Natural killer cell treated with Interleukin-12 subunit alpha and Interleukin-12 subunit beta and Interleukin-15 and Interleukin-18, amount 100 ng/mL, for 72 hours (primary cell): ENCODE measurements at places on chromosomes 5 and 9. TPM values are rescaled to one million over a fixed set of nuclear protein-coding genes. Genes with fewer than 3 reads are reported as not detected.
A peak's percentile ranks its signal among the peaks of the same experiment; 100 is the strongest.

DNA sequence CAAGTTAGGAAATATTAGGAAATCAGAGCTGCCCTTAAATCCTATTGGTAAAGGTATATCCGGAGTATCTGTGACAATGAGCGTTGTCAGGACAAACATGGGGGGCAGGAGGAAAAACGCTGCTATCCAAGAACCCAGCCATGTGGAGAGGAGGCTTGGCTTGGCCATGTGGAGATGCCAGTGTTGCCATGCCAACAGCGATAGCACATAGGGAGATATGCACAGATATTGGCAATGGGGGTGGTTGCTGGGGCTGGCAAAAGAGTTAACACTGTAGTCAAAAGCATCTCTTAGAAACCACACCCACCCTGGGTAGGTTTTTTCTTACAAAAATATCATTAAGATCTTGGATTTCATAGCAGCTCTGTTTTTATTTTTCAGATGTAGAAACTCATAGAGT, 106.4 kb upstream of the ASTN2 start:
- DNase-seq = no peak
- H3K4me3 ChIP-seq = no peak overlapping the region
- H3K4me1 ChIP-seq = no peaks in the 10 kb centered on the region
- no peaks in the 10 kb centered on the region for H3K36me3 ChIP-seq
- H3K27me3 ChIP-seq = no peaks in the 10 kb centered on the region
- H3K27ac ChIP-seq = no peak overlapping the region

GRCh38 chr5:168227001-168227400, 64.4 kb upstream of the WWC1 start:
- H3K4me3 ChIP-seq = peak overlapping the region; percentile 13
- no peak for DNase-seq

- no peak overlapping the region for H3K27ac ChIP-seq
- H3K4me1 ChIP-seq = peaks cover 37% of the 10 kb centered on the region
- no peaks in the 10 kb centered on the region for H3K36me3 ChIP-seq
- H3K27me3 ChIP-seq = no peaks in the 10 kb centered on the region
- no peak overlapping the region for H3K4me3 ChIP-seq
- DNase-seq = no peak
Observed at GRCh38 chr5:143350751-143351602, 52.5 kb downstream of the NR3C1 start.

GRCh38 chr9:36691671-36692070, 119.0 kb downstream of the MELK start:
- DNase-seq = no peak
- no peak overlapping the region for H3K4me3 ChIP-seq
- no peak overlapping the region for H3K27ac ChIP-seq
- H3K27me3 ChIP-seq = peaks cover 31% of the 10 kb centered on the region
- no peaks in the 10 kb centered on the region for H3K4me1 ChIP-seq
- no peaks in the 10 kb centered on the region for H3K36me3 ChIP-seq

DNA sequence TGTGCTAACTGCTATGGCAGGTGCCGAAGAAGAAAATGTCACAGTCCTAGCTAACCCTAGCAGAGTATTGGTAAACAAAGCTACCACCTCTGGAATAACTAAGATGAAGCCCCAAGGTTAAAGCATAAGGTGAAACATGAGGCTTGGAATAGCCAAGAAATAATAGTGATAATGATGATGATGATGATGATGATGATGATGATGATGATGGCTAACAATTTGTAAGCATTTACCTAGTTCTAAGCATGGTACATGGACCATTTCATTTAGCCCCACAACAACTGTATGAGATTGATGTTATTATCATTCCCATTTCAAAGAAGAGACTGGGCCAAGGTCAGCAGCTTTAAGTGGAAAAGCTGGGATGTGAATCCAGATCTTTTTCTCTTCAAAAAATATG, 35.3 kb downstream of the SH3RF2 start:
- no peaks in the 10 kb centered on the region for H3K4me1 ChIP-seq
- no peak overlapping the region for H3K4me3 ChIP-seq
- H3K27ac ChIP-seq = no peak overlapping the region

DNA sequence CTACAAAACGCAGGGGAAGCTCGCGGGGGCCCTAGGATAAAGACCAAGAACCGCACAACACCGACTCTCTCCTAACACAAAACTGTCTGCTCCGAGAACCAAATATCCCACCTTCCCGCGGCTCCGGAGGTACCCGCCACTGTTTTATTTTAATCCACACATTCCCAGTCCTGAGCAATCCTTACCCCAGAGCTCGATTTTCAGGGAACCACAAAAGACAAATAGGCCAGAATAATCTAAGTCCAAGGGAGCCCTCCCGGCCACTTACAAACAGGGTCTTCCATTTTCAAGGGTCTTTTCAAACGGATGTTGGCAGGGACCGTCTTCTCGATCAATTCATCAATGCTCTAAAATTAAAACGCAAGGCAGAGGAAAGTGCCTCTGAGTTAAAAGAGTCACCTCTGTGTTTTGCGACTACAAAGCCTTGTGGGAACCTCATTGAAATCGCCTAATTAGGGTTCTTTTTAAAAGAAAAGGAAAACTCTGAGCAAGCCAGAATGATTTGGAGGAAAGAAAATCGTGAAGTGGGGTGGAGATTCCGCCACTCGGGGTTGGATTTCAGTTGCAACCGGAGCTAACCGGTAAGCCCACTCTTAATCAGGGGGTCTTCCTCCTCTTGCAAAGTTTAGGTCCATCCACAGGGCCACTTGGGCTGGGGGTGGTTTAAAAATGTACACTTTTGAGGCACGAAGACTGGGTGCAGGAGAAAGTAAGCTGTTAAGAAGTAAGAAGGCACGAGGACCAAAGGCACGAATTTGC, 1.0 kb downstream of the GLDC start:
- H3K27me3 ChIP-seq = peaks cover 80% of the 10 kb centered on the region
- H3K36me3 ChIP-seq = peaks cover 5% of the 10 kb centered on the region
- H3K27ac ChIP-seq = no peak overlapping the region
- no peak for DNase-seq
- peak overlapping the region; percentile 65 for H3K4me3 ChIP-seq
- H3K4me1 ChIP-seq = peaks cover 17% of the 10 kb centered on the region

DNA sequence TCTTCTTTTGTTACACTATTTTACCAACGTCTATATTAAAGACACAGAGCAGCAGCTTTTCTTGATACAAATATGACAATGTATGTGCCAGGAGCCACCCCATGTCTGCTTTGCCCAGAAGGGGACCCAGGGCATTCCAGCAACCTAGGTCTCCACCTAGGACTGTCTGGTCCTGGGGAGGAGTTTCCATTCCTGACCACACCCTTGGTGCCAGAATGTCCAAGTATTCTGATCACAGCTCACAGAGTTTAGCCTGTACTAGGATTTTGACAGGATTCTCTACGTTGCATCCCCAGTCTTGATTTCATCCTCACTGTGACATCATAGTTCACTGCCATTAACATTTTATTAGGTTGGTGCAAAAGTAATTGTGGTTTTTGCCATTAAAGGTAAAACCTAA, 224.7 kb downstream of the SREK1 start:
- H3K4me3 ChIP-seq = no peak overlapping the region
- no peaks in the 10 kb centered on the region for H3K4me1 ChIP-seq
- no peaks in the 10 kb centered on the region for H3K36me3 ChIP-seq
- no peak overlapping the region for H3K27ac ChIP-seq

- no peak for DNase-seq
- no peak overlapping the region for H3K27ac ChIP-seq
- H3K27me3 ChIP-seq = peaks cover 42% of the 10 kb centered on the region
- H3K4me1 ChIP-seq = peaks cover 5% of the 10 kb centered on the region
- no peak overlapping the region for H3K4me3 ChIP-seq
Observed at GRCh38 chr9:36815023-36815422, 219.0 kb downstream of the PAX5 start.

Gene RETREG1
- 0.81 TPM for total RNA-seq

Gene SPINK6
- not detected for total RNA-seq

GRCh38 chr9:11158063-11158462, 545.3 kb upstream of the PTPRD start:
- H3K27me3 ChIP-seq = no peaks in the 10 kb centered on the region
- peaks cover 7% of the 10 kb centered on the region for H3K36me3 ChIP-seq
- no peak for DNase-seq
- no peak overlapping the region for H3K27ac ChIP-seq
- no peaks in the 10 kb centered on the region for H3K4me1 ChIP-seq
- H3K4me3 ChIP-seq = no peak overlapping the region

DNA sequence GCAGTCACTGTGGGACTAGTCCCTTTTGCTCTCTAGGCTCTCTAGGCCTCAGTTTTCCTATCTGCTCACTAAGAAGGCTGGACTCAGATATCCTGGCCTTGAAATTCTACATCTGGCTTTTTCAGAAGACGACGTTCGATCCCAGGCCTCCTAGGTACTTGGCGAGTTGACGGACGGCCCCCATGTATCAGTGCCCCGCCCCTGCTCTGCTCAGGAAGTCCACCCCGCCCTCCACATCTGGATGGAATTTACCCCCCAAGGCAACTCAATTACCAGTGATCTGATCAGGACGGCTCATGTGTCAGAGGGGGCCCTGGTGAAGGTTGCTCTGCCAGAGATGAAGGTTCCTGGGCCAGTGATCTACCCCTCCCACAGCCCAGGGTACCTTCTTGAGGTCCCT, 44.1 kb upstream of the SYNPO start:
- no peak for DNase-seq
- H3K27me3 ChIP-seq = no peaks in the 10 kb centered on the region
- no peak overlapping the region for H3K4me3 ChIP-seq

- H3K4me3 ChIP-seq = no peak overlapping the region
- no peak overlapping the region for H3K27ac ChIP-seq
- no peak for DNase-seq
- no peaks in the 10 kb centered on the region for H3K27me3 ChIP-seq
- peaks cover 13% of the 10 kb centered on the region for H3K4me1 ChIP-seq
Observed at GRCh38 chr9:129483415-129484351, 137.2 kb downstream of the C9orf50 start.

Gene AGXT2
- total RNA-seq = not detected

GRCh38 chr5:131252824-131253171, 11.1 kb upstream of the CDC42SE2 start:
- H3K36me3 ChIP-seq = no peaks in the 10 kb centered on the region
- H3K27ac ChIP-seq = peak overlapping the region; percentile 96
- H3K4me1 ChIP-seq = peaks cover 65% of the 10 kb centered on the region
- no peaks in the 10 kb centered on the region for H3K27me3 ChIP-seq
- H3K4me3 ChIP-seq = peak overlapping the region; percentile 84

DNA sequence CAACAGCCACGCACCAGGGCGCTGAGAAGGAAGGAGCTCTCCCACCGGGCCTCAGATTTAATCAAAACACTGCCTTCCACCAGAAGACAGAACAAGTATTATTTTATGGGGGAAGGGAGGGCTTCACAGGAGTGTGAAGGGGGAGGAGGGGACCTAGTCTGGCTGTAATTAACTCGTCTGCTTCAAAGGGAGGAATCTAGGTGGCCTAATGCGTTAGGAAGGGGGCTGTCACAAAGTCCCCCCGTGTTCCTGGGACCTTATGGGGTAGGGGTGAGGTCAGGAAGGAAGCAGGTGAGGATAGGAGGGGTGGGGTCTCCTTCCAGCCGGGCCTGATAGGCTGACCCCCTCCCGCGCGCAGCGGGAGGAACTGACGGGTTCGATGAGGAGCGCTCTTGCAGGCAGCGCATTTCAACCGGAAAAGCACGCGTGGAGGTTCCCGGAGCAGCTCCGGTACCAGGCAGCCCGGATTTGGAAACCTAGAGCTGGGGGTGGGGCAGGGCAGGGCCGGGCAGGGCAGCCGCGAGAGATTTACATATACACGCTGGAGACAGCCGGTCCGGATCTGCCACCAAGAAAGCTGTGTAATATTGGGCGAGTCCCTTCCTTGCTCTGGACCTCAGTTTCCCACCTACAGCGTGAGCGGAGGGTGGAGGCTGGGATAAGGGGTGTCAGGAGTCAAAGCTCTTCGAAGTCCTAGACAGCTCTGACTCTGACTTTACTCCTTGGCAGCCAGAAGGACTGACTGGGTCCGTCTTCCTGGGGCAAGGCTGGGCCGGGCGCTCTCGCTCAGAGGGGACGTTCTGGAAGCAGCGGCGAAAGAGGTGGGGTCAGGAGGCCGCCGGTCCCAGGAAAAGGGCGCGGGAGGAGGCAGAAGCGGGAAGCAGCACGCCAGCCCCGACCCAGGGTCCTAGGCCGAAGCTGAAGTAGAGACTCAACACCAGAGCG, 1.8 kb downstream of the SHB start:
- peaks cover 17% of the 10 kb centered on the region for H3K4me1 ChIP-seq
- H3K36me3 ChIP-seq = no peaks in the 10 kb centered on the region
- no peak for DNase-seq
- no peaks in the 10 kb centered on the region for H3K27me3 ChIP-seq
- peak overlapping the region; percentile 85 for H3K4me3 ChIP-seq

- no peak for DNase-seq
- H3K4me1 ChIP-seq = peaks cover 32% of the 10 kb centered on the region
- H3K27ac ChIP-seq = peak overlapping the region; percentile 24
- no peaks in the 10 kb centered on the region for H3K27me3 ChIP-seq
Observed at GRCh38 chr9:37953775-37954437, 50.0 kb upstream of the SLC25A51 start.

Gene TTC33
- 16.9 TPM for total RNA-seq

Gene ALDOB
- not detected for total RNA-seq

- H3K4me3 ChIP-seq = no peak overlapping the region
- DNase-seq = no peak
- no peaks in the 10 kb centered on the region for H3K36me3 ChIP-seq
Observed at GRCh38 chr9:131769361-131769760, 29.5 kb upstream of the RAPGEF1 start.

GRCh38 chr5:129069292-129069691, 25.3 kb upstream of the ISOC1 start:
- H3K36me3 ChIP-seq = no peaks in the 10 kb centered on the region
- no peak overlapping the region for H3K4me3 ChIP-seq
- no peak overlapping the region for H3K27ac ChIP-seq

DNA sequence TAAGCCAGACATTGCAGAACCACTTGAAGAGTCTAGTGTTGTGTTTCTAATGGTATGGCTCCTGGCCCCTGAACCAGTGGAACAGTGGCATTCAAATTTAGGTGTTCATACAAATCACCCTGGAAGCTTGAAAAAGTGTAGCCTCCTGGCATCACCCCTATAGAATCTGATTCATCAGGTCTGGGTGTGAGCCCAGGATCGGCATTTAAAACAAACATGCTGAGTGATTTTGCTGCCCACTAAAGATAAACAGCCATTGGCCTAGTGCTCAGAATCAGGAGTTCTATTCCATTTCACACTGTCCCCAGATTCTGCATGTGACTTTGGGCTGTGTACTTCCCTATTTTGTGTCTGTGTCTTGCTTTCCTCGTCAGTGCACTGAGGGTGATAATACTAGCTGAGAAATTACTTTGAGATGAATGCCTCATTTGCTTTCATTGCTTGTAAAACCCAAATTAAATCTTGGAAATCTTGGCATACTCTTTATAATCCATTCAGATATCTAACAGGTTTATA, 241.5 kb upstream of the CLINT1 start:
- no peaks in the 10 kb centered on the region for H3K4me1 ChIP-seq
- no peak for DNase-seq
- no peak overlapping the region for H3K27ac ChIP-seq
- no peak overlapping the region for H3K4me3 ChIP-seq
- H3K27me3 ChIP-seq = peaks cover 6% of the 10 kb centered on the region

DNA sequence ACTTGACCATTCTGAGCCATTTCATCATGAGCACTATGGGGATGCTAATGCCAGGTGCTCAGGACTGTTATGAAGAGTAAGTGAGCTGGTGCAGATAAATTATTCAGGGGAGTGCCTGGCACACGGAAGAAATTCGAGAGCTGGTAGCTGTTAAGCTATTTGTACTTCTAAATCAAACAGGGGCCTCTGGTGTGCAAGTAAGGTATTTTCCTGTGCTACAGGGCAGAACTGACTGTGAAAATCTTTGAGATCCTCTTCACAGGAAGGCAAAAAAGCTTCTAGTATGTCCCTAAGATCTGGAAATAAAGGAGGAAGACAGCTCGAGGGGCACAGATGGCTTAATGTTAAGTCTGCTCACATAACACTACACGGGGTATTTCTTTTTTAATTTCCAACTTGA, 106.3 kb upstream of the SPOCK1 start:
- peaks cover 47% of the 10 kb centered on the region for H3K27me3 ChIP-seq
- no peaks in the 10 kb centered on the region for H3K4me1 ChIP-seq
- DNase-seq = no peak
- no peaks in the 10 kb centered on the region for H3K36me3 ChIP-seq
- no peak overlapping the region for H3K4me3 ChIP-seq
